ENCODE measurements at places on chromosomes 11 and 22.

- no peak for DNase-seq
These were observed 29.0 kb downstream of the PI4KA start for GRCh38 chr22:20829491-20830134.

GRCh38 chr11:33063326-33063881, 24.0 kb downstream of the TCP11L1 start:
- DNase-seq = no peak

DNA sequence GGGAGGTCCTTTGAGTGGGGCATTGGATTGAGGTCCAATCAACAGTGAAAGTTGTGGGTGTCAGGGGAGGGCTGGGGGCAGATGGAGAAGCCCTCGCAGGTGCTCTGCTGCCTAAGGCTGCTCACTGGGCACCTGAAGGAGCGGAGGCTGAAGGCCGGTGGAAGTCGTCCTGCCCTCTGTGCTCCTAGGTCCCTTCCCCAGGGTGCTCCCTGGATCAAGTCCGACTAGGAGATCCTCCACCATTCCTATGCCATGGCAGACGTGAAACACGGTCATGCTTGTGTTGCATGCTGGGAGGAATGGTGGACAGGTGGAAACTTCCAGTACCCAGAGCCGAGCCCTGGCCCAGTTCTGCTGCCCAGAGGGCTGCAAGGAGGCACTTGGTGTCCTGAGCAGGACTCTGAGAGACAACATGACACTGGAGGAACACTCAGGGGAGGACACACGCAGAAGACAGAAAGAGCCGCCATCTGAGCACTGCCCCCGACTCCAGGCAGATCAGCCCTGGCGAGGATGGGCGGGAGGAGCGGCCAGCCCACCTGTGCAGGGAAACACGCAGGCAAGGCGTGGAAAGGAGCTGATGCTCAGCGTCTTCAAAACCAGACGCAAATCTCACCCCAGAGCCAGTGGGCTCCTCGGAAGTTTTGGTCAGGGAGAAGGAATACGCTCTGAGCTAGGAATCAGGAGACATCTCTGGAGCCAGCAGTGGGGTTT, 786.8 kb downstream of the BRD1 start:
- no peak for DNase-seq

DNA sequence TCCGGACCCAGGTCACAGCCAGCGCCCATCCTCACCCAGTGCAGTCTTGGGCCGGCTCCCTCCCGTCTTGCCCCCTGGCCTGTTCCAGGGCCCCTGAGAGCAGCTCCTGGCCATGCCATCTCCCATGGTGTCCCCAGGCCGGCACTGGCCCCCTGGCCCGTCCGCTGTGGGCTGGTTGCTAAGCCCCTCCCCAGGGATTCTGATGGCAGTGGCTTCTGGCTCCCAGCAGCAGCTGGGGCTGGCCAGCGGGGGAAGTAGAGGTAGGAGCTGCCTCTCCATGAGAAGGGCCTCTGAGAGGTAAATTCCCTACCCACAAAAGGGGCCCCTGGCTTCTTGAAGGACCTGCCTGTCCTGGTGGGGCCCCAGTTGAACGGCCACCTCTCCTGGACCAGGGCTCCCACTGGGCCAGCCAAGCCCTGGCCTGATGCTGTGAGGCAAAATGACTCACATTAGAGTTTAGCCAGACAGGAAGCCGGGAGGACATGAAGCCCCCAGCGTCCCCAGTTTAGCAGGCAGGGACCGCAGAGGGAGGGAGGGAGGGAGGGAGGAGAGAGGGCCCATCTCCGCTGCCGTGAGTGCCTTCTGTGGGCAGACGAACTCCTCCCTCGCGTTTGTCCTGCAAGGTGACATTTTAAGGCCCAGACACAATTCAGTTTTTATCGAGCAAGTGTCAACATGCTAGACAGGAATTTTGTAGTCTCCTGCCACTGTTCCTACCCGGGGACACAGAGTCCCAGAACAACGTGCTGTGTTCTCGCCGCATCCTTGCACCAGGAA, 32.9 kb upstream of the GAL start:
- DNase-seq = no peak

GRCh38 chr11:90558328-90558865, 335.5 kb upstream of the CHORDC1 start:
- DNase-seq = no peak

GRCh38 chr22:39266398-39267030, 21.7 kb upstream of the PDGFB start:
- no peak for DNase-seq
